NT2/D1 (cell line): ENCODE measurements at places on chromosomes 5 and 9.

DNA sequence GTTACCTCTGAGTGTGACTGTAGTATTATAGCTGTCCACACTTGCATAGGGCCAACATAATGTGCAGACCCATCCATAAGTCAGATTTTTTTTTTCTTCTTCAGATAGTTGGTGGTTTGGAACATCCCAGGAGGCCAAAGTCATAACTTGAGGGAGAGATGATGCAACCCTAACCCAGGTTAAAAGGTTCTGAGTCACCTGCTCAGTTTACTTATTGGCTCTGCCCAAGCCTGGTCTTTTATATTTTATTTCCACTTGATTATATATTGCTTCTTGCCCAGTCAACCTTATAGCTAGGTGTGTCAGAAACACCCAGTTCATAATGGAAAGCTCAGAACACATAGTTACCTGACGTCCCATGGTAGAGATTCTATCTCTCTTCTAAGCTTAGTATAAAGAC is 113.1 kb upstream of the PCSK1 start:
- DNase-seq: no peak

GRCh38 chr5:6344593-6344989 is 33.8 kb downstream of the MED10 start:
- no peak for DNase-seq

DNA sequence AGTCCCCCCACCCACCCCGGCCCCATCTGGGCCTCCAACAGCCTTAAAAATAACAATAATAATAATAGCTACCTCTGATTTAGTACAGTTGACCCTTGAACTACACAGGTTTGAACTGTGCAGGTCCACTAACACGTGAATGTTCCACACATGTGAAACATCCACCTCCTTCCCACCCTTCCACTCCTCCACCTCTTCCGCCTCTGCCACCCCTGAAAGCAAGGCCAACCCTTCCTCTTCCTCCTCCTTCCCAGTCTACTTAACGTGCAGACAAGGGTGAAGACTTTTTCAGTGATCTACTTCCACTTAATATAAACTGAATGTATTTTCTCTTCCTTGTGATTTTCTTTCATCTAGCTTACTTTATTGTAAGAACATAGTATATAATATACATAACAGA is 10.8 kb downstream of the PDGFRB start:
- DNase-seq: no peak

DNA sequence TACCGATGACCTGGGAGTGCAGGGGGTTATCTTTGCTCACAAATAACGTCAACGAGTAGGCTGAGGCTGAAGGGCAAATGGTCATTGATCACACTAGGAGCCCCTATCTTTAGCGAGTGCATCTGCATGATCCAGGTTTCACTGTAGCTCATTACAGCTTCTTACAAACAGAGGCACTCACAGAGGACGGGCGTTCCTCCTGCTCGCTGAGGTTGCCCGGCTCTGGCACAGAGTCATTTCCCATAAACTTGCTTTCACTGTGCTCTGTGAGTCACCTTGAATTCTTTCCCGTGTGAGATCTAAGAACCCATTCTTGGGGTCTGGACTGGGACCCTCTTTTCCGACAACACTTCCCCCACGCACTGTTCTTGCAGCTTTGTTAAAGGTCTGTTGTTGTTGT is 1.9 kb upstream of the PAEP start:
- DNase-seq: no peak
